T-helper 17 cell (primary cell): ENCODE measurements at places on chromosomes 2 and 18. TPM values are rescaled to one million over a fixed set of nuclear protein-coding genes. Genes with fewer than 3 reads are reported as not detected.

GRCh38 chr18:9404565-9405060 lies 70.0 kb downstream of the TWSG1 start:
- H3K4me1 ChIP-seq = peaks cover 4% of the 10 kb centered on the region
- no peaks in the 10 kb centered on the region for H3K36me3 ChIP-seq
- no peak for DNase-seq
- peaks cover 15% of the 10 kb centered on the region for H3K27me3 ChIP-seq
- H3K4me3 ChIP-seq = peak overlapping the region; percentile 72

- no peak overlapping the region for H3K4me3 ChIP-seq
- no peak overlapping the region for H3K27ac ChIP-seq
- H3K36me3 ChIP-seq = peaks cover 2% of the 10 kb centered on the region
- no peak for DNase-seq
Measured at GRCh38 chr2:12341215-12341614, 375.5 kb upstream of the TRIB2 start.

DNA sequence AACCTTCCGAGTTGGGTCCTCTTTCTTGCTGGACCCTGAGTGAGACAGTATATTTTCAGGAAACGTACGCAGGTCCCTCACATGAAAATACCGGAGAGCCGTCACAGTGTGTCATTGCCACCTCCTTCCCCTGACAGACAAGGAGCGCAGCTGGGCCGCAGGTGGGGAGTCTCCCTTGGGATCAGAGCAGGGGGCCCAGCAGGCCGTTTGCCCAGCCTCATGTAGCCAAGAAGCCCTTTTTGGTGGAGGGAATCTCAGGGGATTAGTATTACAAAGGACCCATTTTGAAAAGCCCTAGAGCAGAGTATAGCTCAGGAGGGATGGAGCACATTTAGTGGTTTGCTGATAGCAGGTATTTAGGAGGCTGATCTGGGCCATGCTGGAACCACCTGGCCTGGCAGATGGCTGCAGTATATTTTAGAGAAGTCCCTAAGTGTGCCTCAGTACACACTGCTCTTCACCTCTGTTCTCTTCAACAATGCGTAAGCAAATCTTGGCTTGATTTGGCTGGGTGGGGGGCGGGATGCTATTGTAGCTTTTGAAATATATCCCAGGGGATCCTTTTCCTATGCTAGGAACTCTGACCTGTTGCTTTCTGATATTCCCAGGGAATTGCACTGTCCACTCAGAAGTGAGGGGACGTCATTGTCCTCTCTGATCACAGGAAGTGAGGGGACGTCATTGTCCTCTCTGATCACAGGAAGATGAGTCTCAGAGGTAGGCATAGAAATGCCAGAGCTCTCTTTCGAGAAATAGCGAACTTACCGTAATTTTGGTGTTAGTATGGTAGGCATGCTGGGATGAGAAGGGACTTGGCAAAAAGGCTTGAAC lies 171.9 kb downstream of the HRH4 start:
- H3K4me1 ChIP-seq = no peaks in the 10 kb centered on the region
- H3K36me3 ChIP-seq = no peaks in the 10 kb centered on the region
- H3K4me3 ChIP-seq = no peak overlapping the region
- no peak for DNase-seq
- H3K27ac ChIP-seq = no peak overlapping the region

DNA sequence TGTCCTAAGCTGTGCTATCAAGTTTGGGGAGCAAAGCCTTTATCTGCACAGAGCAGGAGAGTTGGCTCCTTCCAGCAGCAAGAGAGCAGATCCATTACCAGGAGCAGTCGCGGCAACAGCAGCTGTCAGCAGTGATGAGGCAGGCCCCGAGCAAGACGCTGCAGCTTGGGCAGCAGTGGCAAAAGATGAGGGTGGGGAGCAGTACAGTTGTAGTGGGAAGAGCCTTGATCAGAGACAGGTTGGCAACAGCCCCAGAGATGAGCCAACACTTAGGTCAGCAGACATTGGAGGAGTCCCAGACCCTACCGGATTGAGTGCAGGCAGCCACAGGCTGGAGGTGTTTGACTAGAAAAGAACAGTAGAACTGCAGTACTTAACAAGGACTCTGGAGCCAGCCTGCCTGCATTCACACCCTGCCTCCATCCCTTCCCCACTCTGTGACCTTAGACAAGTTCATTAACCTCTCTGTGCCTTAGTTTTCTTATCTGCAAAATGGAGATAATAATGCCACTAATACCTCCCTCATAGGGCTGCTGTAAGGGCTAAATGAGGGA lies 117.1 kb upstream of the SERTAD2 start:
- H3K27ac ChIP-seq = no peak overlapping the region
- no peak for DNase-seq

- peak; percentile 6 for DNase-seq
- no peaks in the 10 kb centered on the region for H3K27me3 ChIP-seq
- no peak overlapping the region for H3K4me3 ChIP-seq
- no peak overlapping the region for H3K27ac ChIP-seq
- H3K36me3 ChIP-seq = no peaks in the 10 kb centered on the region
Measured at GRCh38 chr2:128276878-128277675, 41.6 kb downstream of the HS6ST1 start.

DNA sequence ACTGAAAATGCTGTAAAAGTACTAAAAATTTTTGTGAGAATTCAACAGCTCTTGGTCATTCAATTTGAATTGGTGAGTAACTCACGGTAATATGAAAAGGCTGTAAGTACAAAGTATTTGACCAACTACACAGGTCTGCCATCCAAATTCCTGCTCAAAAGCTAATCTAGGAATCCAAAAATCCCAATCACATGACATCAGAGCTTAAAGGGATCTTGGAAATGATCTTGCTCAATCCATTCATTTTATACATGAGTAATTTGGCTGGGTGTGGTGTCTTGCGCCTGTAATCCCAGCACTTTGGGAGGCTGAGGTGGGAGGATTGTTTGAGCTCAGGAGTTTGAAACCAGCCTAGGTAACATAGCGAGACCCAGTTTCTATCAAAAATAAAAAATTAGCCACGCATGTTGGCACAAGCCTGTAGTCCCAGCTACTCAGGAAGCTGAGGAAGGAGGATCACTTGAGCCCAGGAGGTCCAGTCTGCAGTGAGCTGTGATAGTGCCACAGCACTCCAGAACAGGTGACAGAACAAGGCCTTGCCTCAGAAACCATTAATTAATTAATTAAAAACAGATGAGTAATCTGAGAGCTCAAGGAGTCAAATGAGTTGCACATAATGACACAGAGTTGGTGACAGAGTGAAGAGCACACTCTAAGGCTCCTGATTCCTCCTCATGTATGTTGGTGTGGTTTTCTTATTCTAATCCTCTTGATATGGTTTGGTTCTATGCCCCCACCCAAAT lies 19.8 kb downstream of the SPIRE1 start:
- H3K36me3 ChIP-seq = peaks cover 5% of the 10 kb centered on the region
- peaks cover 17% of the 10 kb centered on the region for H3K27me3 ChIP-seq
- no peak overlapping the region for H3K27ac ChIP-seq
- no peak overlapping the region for H3K4me3 ChIP-seq
- peaks cover 2% of the 10 kb centered on the region for H3K4me1 ChIP-seq
- no peak for DNase-seq

Gene MRO
- not detected for total RNA-seq

Gene NUP35
- total RNA-seq = 12.8 TPM

Gene EIF2B4
- total RNA-seq = 29.8 TPM
